ENCODE measurements at places on chromosomes 6 and 20.

DNA sequence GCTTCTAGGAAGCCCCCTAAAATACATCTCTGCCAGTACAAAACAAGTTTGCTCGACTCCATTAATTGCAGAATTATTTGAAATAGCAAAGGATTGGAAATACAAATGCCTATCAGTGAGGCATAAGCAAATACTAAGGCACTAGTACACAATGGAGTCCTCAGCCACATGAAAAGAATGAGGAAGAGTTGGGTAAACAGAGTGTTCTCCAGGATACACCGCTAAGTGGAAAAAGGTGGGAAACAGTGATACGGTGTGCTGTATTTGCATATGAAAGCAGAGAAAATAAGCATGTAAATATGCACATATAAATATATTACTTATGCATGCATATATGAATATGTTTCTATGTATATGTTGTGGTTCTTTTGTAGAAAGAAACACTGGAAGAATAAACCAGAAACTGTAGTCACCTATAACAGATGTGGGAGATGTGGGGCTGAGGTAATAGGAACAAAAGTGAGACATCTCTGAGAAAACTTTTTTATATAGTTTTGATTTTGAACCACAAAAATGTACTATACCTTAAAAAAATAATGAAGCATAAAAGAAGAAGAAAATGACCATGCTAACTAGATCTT is 143.4 kb upstream of the MYLIP start:
- H3K27ac ChIP-seq: no peak overlapping the region
- no peak for DNase-seq
- peaks cover 6% of the 10 kb centered on the region for H3K4me1 ChIP-seq

DNA sequence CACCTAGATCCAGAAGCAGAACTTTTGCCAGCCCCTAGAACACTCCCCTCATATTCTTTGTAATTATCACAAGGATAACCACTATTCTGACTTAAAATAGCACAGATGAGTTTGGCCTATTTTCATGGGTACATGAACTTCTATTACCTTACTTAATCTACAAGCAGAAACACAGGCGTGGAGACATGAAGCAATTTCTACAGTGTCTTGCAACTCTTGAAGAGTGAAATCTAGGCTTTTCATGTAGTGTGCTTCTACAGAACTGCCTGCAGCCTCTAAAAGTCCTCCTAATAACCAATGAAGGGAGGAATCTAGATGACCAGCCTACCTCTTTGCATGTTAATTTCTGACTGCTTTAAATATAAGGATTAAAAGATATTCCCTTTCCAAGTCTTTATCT is 82.7 kb downstream of the EPM2A start:
- no peaks in the 10 kb centered on the region for H3K4me1 ChIP-seq
- H3K27me3 ChIP-seq: no peaks in the 10 kb centered on the region
- H3K27ac ChIP-seq: no peak overlapping the region

GRCh38 chr6:13331516-13332348 is 3.4 kb upstream of the TBC1D7 start:
- peaks cover 18% of the 10 kb centered on the region for H3K4me1 ChIP-seq
- no peaks in the 10 kb centered on the region for H3K36me3 ChIP-seq
- H3K4me3 ChIP-seq: no peak overlapping the region
- H3K27ac ChIP-seq: no peak overlapping the region

DNA sequence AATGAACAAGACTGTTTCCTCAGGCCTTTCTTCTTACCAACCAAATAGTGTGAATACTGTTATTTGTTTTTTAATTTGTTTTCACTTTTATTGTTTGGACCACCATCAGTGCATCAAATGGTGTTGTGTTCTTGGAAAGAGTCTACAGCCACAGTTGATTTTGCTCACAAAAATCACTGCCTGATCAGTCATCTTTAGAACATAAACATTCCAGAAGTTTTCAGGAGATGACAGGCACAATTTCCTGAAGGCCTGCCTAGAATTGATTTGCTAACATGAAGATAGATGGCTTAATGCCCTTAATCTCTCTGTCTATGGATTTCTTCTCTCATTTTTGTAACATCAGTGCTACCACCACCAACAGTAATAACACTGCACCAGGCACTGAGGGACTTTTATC is 13.5 kb downstream of the IL22RA2 start:
- peaks cover 26% of the 10 kb centered on the region for H3K27me3 ChIP-seq
- peaks cover 20% of the 10 kb centered on the region for H3K4me1 ChIP-seq
- no peak for DNase-seq
- no peak overlapping the region for H3K4me3 ChIP-seq
- H3K36me3 ChIP-seq: peaks cover 5% of the 10 kb centered on the region
- H3K27ac ChIP-seq: no peak overlapping the region

GRCh38 chr6:11009353-11009752 is 34.8 kb downstream of the ELOVL2 start:
- peaks cover 17% of the 10 kb centered on the region for H3K27me3 ChIP-seq
- no peaks in the 10 kb centered on the region for H3K4me1 ChIP-seq
- no peak for DNase-seq
- no peak overlapping the region for H3K4me3 ChIP-seq
- H3K27ac ChIP-seq: no peak overlapping the region
